Immature natural killer cell (primary cell): ENCODE measurements at places on chromosomes 1 and 21. TPM values are rescaled to one million over a fixed set of nuclear protein-coding genes. Genes with fewer than 3 reads are reported as not detected.

BCL2L15 gene
- polyA plus RNA-seq = not detected

DNA sequence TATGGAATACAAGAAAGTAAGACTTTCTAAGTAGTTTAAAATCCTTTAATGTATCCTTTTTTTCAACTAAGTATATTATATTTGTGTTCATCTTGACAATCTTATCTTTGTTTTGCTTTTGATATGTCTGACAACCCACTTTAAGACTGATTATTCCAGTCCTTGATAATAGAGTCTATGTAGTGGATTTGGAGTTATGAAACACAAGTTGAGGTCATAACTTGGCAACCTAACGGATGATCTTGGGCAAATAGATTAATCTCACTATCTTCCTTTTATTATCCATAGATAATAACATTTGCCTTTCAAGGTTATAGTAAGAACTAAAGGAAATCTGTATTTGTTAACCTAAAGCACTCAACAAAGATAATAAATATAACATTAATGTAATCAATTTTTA lies 4.8 kb upstream of the GBP2 start:
- no peak overlapping the region for H3K27ac ChIP-seq
- H3K4me1 ChIP-seq = peaks cover 36% of the 10 kb centered on the region
- H3K36me3 ChIP-seq = peaks cover 3% of the 10 kb centered on the region
- peaks cover 8% of the 10 kb centered on the region for H3K27me3 ChIP-seq

- no peaks in the 10 kb centered on the region for H3K36me3 ChIP-seq
- H3K4me1 ChIP-seq = no peaks in the 10 kb centered on the region
- H3K27me3 ChIP-seq = no peaks in the 10 kb centered on the region
- DNase-seq = no peak
- H3K27ac ChIP-seq = no peak overlapping the region
Measured at GRCh38 chr1:176501599-176501998, 38.6 kb downstream of the PAPPA2 start.

DNA sequence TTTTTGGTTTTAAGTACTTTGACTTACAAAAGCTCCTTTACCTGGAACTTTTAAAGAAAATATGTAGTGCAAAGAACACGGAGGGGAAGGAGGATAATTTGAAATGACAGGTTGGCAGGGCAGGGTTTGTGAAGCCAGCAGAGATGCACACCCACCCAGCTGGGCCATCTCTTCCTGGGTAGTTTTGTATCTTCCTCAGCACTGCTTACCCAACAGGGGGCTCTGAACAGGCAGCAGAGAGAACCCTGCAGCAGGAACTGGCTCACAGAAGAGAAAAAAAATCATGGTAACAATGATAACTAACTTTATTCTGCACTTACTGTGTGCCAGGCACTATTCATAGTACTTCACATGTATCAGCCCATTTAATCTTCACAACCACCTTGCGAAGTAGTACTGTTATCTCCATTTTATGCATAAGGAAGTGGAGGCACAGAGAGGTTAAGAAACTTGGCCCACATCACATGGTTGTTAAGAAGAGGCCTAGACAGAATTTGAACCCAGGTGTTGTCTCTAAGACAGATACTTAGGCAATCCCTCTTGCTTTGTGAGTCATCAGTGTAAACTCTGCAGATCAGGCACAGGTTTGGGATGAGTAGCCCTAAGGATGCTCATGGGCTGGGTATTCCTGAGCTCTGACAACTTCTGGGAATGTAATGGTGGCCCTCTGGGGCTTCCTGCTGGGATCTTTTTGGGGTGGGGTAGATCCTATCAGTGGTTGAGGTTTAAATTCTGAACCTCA lies 60.8 kb downstream of the ELK4 start:
- no peak overlapping the region for H3K4me3 ChIP-seq
- no peaks in the 10 kb centered on the region for H3K4me1 ChIP-seq
- peaks cover 34% of the 10 kb centered on the region for H3K27me3 ChIP-seq
